Amniotic stem cell (primary cell): ENCODE measurements at places on chromosomes 11 and 22.

GRCh38 chr11:126416542-126417090 is 61.1 kb downstream of the ST3GAL4 start:
- DNase-seq, result no peak

DNA sequence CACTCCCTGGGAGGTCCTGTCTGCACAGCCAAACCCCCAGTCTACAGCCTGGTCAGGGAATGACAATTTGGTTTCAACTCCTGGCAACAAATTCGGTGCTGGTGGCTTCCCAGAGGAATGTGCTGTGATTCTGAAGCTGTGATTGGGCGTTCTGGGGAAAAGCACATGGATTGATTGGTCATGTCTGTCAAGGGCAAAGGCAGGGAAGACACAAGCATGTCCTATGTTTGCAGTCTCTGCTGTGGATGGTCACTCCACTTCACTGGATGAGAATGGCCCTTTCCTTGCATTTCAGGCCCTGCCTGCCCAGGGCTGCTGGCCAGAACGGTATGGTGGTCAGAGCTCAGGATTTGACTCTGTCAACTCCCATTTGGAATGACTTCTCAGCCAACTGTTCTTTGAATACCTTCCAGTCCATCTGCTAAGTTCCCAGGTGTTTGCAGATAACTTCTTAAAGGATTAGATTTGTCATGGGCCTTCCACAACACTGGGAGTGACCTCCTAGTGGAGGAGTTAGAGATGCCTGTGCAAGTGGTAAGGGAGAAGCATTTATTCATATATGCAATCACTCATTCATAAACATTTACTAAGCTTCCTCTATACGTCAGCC is 42.7 kb downstream of the SGSM1 start:
- no peak for DNase-seq

DNA sequence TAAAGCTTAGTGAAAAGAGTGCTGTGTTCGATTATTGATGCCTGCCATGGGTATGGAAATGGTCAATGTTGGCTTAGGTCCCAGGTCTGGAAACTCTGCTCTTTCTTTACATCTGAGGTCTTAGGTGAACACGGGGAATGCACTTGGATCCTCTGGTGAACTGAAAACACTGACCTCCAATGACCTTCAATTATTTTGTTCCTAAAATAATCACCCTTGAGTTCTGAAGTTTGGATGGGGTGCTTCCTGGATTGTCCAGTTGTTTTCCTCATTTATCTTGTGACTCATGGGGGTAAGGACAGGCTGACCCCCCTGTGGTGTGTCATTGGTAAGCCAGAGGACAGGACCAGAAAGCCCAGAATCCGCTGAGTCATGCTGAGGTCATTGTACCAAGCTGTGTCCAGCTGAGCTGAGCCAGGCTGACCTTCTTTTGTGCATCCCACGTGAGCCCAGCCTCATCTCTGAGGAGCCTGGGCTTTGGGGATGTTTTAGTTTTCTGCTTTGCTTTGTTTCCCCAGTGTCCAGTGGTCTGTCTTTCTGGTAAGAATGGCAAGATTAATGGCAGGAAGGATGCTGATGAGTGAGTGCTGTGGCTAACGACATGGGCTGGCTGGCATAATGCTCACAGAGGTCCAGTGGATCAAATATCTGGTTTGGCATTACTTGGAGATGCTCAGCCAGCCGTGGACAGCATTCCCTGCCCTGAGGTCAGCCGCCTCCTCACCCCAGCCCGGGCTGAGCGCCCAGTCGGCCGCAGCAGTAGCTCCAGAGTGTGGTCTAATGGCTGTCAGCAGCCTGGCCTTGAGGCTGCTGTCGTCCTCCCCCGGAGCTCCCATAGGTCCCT is 35.6 kb downstream of the AMPD3 start:
- DNase-seq, result peak; percentile 81

DNA sequence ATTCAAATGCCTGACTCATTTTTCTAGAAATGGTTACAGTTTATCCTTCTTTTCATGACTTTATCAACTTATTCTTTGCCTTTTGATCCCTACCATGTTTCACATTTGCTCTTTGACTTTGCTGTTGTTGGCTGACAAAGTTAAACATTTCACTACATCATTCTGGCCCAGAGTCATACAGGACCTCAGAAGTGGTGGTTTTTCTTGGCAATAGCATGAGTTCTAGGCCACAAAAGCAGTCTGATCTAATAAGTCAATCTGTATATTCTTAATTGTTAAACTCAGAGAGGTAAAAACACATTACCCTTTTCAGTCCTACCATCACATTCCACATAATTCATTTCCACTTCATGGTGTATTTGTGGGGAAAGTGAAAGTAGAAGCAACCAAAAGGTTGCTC is 763.2 kb upstream of the TENM4 start:
- DNase-seq, result no peak

GRCh38 chr11:61092280-61092766 is 10.0 kb upstream of the CD5 start:
- no peak for DNase-seq

DNA sequence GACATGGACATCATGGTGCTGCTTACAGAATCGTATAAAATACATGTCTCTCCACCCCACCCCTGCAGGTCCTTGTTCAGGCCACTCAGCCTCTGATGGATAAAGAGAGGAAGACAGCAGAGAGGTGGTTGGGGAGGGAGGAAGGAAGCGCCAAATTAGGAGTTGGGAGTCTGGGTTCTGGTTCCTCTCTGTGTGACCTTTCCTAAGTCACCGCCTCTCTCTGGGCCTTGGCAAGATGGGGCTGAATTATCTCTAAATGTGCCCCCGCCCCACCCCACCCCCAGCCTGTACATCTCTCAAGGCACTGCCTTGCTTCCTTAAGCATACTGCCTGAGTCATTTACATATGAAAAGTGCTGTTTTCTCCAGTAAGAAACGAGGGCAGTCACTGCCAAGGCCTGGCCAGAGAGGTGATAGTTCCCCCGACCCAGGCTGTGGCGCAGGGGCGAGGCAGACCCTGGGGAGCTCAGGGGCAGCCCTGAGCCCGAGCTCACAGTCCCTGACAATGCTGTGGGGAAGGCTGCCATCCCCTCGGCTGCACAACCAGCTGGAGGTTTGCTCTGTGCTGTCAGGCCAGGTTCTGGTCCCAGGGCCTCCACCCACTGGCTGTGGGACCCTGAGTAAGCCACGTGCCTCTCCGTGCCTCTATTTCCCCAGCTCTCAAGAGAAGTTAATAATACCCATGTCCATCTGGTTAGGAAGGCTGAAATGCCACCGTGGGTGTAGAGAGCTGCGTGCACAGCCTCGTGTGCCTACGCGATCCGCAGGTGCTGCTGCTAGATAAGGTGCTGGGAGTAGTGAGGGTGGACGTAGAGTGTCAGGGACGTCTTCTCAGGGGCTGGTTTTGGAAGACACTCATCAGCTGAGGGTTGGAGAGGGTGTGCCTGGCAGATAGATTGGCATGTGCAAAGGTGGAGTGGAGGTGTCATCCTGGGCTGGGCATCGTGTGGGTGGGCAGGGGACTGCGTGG is 55.3 kb downstream of the CACNA1I start:
- DNase-seq, result no peak

DNA sequence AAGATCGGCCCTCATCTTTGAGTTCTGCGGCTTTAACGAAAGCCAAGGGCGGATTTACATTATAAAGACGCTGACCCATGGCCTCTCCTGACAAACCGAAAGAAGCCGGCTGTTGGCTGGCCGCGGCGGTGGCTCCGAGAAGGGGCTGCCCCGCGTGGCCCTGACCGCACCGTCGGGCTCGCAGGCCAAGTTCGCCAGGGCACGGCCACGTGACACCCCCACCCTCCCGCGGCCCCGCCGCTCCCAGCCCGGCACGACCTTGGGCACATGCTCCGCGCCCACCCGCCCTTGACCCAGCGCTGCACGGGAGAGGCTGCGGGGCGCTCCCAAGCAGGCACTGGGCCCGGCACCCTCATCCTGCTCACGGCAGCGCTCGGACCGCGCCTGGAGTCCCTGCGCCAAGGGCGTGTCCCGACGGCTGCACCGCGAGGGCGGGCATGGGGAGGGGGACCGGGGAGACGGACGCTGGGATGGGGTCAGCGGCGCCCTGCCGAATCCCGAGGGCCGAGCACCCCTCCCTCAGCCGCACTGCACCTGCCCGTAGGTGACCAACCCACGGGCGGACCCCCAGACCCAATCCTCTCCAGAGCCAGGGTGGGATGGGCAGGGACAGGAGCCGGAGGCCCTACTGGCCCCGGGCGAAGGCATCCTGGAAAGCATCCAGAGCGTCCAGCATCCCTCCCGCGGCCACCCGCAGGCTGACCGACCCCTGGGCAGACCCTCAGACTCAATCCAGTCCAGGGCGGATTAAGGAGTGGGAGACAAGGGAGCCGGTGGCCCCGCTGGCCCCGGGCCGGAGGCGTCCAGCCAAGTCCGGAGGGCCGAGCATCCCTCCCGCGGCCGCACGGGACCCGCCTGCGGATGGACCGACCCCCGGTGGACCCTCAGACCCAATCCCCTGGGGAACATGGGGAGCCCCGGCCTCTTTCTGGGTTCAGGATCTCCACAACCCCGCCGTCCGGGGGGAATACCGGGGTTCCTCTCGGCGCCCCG is 759 bp downstream of the CPT1A start:
- no peak for DNase-seq

GRCh38 chr22:19930551-19931486 is 10.8 kb upstream of the COMT start:
- DNase-seq, result no peak

DNA sequence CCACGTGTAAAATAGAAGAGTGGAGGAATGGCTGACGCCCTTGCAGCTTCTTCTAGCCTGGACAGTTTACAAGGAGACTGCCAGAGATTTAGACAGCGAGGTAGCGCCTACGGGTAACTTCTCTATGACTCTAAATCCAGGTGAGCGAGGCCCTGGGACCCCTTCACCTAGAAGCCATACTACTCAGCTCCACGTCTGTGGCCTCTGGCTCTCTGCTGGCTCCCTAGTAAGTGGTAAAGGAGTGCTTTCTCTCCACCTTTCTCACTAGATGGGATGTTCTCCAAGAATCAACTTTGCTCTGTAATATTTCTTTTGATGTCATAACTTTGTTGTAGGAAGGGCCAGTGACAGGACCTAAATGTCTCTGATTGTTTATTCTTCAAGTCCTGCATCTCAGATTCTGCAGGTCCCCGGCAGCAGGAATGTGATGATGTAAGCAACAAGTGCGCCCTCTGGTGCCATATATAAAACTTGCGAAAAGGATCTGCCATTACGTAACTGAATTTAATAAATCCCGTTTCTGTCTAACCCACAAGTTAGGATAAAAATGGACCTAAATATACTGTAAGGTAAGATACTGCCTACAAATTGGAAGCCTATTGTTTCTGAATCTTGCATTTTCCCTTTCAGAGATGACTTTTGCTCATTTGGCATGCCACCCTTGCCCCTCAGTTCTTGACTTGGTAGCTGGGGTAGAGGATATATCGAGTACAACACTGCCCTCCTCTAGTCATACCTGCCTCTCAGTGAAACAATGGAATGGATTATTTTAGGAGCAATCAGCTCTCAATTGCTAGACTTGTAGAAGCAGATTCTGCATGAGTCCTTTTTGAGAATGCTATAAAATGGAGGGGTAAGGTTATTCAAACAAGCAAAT is 11.0 kb upstream of the PTPN5 start:
- DNase-seq, result peak; percentile 25

- DNase-seq, result no peak
Observed at GRCh38 chr11:82195283-82195682, 538.4 kb downstream of the FAM181B start.

GRCh38 chr11:1336836-1337646 is 27.6 kb upstream of the TOLLIP start:
- DNase-seq, result no peak

DNA sequence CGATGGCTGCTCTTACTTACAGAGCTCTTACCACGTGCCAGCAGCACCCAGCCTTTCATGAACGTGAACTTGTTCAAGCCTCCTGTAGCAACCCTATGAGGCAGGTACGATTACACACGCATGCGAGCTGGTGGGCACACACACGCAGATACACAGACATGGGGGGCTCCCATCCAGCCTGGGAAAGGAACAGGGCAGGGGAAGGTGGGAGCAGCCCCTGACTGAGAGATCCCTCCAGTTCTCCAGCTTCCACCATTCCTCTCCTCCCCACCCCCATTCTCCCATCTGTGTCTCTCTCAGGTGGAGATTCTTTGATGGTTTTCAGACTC is 37.6 kb upstream of the WNT11 start:
- DNase-seq, result no peak

GRCh38 chr22:42919199-42919598 is 62.1 kb upstream of the ARFGAP3 start:
- no peak for DNase-seq

- peak; percentile 79 for DNase-seq
Observed at GRCh38 chr11:118910309-118911112, 15.2 kb downstream of the BCL9L start.

DNA sequence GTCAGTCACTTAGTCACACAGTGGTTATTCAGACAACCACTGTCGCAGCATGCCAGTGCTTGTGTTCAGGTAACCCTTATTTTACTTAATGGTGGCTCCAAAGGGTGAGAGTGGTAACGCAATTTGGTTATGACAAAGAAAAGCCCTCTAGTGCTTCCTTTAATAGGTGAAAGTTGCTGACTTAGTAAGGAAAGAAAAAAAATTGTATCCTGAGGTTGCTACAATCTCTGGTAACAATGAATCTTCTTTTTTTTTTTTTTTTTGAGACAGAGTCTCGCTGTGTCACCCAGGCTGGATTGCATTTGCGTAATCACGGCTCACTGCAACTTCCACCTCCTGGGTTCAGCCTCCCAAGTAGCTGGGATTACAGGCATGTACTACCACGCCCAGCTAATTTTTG is 64.5 kb downstream of the C11orf91 start:
- DNase-seq, result no peak

- no peak for DNase-seq
Observed at GRCh38 chr11:114274637-114275036, 21.6 kb upstream of the NNMT start.

DNA sequence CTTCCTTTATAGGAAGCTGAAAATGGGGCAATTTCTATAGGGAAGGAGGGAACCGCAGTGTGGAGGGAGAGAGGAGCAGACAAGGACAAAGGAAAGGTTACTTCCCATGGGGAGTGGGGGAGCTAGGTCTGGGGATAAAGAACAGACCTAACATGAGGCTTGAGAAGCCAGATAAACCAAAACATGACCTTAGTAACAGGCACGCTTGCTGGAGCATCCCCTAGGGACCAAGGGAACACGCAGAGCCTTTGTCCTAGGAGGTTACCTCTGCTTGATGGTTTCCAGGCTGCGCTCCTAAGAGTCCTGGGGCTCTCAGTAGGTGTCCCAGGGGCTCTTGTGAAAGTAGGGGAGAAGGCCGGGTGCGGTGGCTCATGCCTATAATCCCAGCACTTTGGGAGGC is 271.4 kb upstream of the NCAM1 start:
- no peak for DNase-seq

- DNase-seq, result no peak
Observed at GRCh38 chr11:73510877-73511276, 87.0 kb downstream of the FAM168A start.

- DNase-seq, result no peak
Observed at GRCh38 chr11:109851780-109852390, 241.3 kb upstream of the ZC3H12C start.
